ENCODE measurements at places on chromosomes 2 and 18.

DNA sequence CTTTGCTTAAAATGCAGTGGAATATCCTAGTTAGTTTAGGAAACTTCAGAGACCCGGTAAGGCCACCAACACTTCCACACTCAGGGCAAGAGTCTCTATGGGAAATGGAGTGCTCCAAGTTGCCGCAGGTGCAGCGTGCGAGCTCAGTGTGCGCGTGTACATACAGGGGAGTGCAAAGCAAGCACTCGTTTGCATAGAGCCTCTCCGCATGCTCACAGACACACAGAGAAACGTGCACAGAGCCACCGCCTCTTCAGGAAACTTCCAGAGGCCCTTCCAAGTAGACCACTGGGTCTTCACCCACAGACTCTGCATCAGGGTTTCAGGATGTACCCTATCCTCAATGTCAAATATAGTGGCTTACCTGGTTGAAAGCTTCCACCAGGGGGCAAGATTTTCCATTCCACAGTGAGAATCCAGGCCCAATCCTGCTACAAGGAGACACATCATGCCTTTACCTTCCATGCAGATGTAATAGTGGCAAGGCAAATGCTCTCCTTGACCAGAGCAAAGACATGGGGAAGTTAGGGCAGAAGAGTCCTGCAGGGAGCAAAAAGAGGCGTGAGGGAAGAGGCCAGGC is 513.0 kb upstream of the MYT1L start:
- no peak for DNase-seq

GRCh38 chr18:58247363-58247834 is 203.4 kb downstream of the NEDD4L start:
- no peak for DNase-seq

GRCh38 chr18:75574187-75574586 is 146.7 kb upstream of the SMIM21 start:
- DNase-seq, result no peak

DNA sequence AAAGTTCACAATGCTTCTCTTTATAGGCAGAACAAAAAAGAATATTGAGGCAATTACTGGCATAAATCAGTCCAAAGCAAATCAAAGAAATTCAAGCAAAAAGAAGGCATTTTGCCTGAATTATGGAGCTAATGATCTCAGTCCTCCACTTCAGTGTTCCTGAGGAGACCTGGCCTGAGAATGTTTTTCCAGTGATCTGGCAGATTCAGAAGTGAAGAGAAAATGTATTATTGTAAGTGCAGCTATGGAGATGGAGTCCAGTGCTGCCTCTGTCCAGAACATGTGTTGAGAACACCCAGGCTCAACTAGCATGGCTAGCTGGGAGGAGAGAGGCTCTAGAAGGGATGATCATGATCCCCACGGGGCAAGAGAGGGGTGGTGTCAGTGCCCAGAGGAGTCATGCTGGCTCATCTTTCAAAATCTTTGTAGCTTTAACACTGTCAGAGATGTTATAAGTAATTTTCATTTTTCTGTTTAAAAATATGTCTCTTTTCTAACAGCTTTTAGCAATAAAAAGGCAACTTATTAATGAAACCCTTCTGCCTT is 367.0 kb upstream of the RAB12 start:
- no peak for DNase-seq

DNA sequence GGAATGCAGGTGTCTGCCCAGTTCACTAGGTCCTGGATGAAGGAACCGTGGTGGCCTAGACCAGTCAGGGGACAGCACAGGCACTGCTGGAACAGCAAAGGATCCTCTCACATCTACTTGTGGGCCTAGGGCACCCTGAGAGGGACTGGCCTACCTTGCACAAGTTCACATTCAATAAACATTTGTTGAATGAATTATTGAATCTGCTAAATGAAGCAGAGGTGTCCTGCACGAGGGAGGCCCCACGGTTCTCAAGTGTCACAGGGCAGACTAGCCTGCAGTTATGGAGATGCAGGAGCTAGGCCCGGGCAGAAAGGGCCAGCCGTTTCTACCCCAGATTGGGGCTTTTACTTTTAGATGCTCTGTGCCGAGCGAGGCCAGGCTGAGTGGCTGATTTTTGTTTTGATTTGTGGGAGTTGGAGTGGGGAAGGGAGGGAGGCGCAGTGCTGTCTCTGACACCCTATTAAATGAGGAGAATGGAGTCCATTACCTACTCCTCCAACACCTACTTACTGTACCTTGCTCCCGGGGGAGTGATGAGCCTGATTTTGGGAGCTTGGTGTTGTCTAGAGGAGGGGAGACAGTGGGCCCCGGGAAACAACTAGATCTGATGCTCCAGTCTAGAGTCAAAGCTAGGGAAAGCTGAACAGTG is 18.4 kb downstream of the SH2D6 start:
- no peak for DNase-seq

GRCh38 chr2:153871231-153872221 is at the start of gene GALNT13:
Gene GALNT13, plus strand, starts transcription at chr2:153871922.
- no peak for DNase-seq
